ENCODE measurements at places on chromosomes 4 and X. TPM values are rescaled to one million over a fixed set of nuclear protein-coding genes. Genes with fewer than 3 reads are reported as not detected.

GRCh38 chrX:21412029-21412428 is 37.8 kb downstream of the CNKSR2 start:
- H3K27ac ChIP-seq, result no peak overlapping the region
- H3K4me3 ChIP-seq, result no peak overlapping the region
- H3K4me1 ChIP-seq, result no peaks in the 10 kb centered on the region
- H3K36me3 ChIP-seq, result no peaks in the 10 kb centered on the region
- no peaks in the 10 kb centered on the region for H3K27me3 ChIP-seq

DNA sequence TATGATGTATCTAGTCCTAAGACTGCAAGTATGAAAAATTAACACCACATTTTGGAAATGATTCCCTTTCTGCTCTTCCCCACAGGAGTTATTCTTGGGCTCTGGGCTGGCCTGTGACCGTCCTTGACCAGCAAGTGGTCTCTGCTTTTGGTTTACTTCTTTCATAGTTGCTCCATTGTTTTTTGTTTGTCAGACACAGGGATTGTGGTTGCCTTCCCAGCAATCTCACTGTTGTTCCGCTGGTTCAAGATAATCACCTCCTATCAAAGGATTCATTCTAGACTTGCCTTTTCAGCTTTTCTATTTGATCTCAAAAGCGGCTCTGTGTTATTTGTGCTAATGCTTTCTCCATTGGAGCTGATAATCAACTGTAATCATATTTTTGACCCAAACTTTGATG is 218.8 kb downstream of the MGST2 start:
- no peak overlapping the region for H3K27ac ChIP-seq
- no peak overlapping the region for H3K4me3 ChIP-seq
- H3K27me3 ChIP-seq, result no peaks in the 10 kb centered on the region

DNA sequence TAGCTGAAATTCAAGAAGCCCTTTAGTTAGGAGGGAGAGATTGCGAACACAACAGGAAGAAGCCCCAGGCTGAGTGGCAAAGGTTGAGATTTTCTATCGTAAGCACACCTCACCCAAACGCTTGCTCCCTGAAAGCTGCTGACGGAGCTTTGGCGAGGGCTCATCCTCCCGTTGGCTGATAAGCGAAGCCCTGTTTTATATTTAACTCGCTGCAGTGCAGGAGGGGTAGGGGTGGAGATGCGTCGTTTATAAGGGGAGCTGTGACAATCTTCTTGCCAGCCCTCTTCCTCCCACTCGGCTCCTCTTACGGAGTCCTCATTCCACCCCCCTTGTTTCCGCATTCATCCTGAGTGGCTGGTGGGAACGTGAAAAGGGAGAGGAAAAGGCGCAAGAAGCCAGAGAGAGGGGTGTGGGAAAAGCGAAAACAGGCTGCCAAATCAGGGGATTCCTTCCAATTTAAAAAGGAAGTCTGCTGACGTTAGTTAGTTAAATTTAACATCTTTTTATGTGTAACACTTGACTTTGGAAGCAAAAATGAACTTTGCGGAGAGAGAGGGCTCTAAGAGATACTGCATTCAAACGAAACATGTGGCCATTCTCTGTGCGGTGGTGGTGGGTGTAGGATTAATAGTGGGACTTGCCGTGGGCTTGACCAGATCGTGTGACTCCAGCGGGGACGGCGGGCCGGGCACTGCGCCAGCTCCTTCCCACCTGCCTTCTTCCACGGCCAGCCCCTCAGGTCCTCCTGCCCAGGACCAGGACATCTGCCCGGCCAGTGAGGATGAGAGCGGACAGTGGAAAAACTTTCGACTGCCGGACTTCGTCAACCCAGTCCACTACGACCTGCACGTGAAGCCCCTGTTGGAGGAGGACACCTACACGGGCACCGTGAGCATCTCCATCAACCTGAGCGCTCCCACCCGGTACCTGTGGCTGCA is at the start of gene ENPEP:
TSS of gene ENPEP (plus strand) at position 275 of the 938 bp plus-strand sequence. CDS start at position 535, 260 bp downstream.
- H3K36me3 ChIP-seq, result no peaks in the 10 kb centered on the region
- peak within 1 kb of the TSS; percentile 6 for H3K4me3 ChIP-seq
- H3K27me3 ChIP-seq, result peaks cover 18% of the 10 kb centered on the region
- H3K4me1 ChIP-seq, result no peaks in the 10 kb centered on the region
- H3K27ac ChIP-seq, result no peak within 1 kb of the TSS

SLC34A2 gene
- 18.3 TPM for total RNA-seq

DNA sequence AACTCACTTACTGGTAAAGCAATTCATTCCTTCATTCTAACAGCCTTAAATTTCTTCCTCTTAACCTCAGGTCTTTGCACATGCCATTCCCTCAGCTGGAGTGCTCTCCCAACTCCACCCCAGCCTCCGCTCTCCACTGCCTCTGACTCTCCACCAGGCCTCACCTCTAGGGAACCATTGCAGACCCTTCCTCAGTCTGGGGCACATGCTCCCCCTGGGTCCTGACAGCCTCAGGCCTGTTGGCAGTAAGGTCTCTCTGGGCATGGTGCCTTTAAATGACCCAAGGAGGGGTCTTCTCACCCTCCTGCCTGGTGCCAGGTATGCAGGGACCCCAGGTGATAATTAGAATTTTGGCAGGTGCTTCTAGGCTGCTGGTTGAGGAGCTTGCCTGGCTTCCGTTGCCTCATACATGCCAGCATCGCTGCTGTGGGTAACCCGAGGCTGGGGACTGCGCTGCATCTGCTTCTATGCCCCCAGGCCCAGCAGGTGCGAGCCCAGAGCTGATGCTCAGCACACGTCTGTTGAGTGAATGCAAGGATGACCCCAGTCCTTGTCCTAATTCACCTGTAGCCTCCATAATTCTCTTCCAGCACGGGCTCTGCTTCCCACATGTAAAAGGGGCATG is 27.5 kb upstream of the GPR78 start:
- no peaks in the 10 kb centered on the region for H3K4me1 ChIP-seq
- no peaks in the 10 kb centered on the region for H3K36me3 ChIP-seq
- DNase-seq, result no peak
- H3K27ac ChIP-seq, result no peak overlapping the region
